ENCODE measurements at places on chromosomes 4 and X. TPM values are rescaled to one million over a fixed set of nuclear protein-coding genes. Genes with fewer than 3 reads are reported as not detected.

Gene PTTG2
- total RNA-seq, result 2.5 TPM

Gene USP17L28
- total RNA-seq, result not detected

Gene LRBA
- 68.0 TPM for total RNA-seq

Gene CXorf65
- total RNA-seq, result not detected

Gene PWWP3B
- total RNA-seq, result 2.5 TPM

Gene FGF5
- not detected for total RNA-seq

Measured in vagina (tissue), 2 donors.